NCI-H524 (cell line): ENCODE measurements at places on chromosomes 12 and 14.

GRCh38 chr14:94043756-94044475, 17.8 kb downstream of the OTUB2 start:
- no peak for DNase-seq

DNA sequence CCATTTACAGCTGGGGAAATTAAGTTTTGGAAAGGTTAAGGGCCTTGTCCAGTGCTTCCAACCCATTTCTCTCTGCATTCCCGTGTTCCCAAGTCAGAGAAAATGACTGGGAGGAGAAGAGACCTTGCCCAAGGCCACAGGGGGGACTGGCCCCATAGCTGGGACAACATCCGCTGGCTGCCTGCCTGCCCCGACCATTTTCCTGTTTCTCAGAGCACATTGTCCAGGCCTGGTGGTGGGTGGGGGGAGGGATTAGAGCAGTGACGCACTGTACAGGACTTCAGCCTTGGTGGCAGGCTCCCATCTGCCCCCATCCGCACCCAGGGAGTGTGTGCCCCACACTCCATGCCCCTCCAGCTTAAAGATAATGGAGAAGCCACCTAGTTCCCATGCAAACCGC, 27.7 kb downstream of the DIO3 start:
- DNase-seq, result no peak

- DNase-seq, result peak; percentile 27
These were observed 26.8 kb downstream of the DGLUCY start for GRCh38 chr14:91140672-91141071.

- DNase-seq, result no peak
These were observed 9.8 kb downstream of the KMT5A start for GRCh38 chr12:123393747-123394146.

GRCh38 chr12:25005376-25005775, 56.5 kb upstream of the BCAT1 start:
- DNase-seq, result no peak

DNA sequence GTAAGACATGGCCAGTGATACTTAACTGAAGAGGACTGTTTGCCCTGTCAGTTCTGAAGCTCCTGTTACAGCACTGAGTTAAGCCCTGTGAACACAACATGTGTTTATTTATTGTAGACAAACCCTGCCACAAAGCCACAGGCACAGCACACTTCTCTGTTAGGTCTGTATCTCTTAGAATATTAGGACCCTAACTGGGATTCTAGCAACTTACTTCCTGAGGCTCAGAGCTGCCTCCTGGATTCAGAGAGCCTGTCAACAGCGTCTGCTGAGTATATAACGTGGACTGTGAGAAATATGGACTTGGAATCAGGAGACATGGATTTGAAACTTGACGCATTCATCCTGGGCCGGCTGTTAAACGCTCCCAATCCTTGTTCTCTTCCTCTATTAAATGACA, 135.0 kb upstream of the HIF1A start:
- DNase-seq, result no peak

- DNase-seq, result no peak
These were observed 84.6 kb downstream of the TXNDC16 start for GRCh38 chr14:52467515-52468266.

- no peak for DNase-seq
These were observed 282 bp upstream of the IGFBP6 start for GRCh38 chr12:53097207-53097563.

GRCh38 chr14:101735453-101735852, 26.1 kb upstream of the PPP2R5C start:
- DNase-seq, result no peak

DNA sequence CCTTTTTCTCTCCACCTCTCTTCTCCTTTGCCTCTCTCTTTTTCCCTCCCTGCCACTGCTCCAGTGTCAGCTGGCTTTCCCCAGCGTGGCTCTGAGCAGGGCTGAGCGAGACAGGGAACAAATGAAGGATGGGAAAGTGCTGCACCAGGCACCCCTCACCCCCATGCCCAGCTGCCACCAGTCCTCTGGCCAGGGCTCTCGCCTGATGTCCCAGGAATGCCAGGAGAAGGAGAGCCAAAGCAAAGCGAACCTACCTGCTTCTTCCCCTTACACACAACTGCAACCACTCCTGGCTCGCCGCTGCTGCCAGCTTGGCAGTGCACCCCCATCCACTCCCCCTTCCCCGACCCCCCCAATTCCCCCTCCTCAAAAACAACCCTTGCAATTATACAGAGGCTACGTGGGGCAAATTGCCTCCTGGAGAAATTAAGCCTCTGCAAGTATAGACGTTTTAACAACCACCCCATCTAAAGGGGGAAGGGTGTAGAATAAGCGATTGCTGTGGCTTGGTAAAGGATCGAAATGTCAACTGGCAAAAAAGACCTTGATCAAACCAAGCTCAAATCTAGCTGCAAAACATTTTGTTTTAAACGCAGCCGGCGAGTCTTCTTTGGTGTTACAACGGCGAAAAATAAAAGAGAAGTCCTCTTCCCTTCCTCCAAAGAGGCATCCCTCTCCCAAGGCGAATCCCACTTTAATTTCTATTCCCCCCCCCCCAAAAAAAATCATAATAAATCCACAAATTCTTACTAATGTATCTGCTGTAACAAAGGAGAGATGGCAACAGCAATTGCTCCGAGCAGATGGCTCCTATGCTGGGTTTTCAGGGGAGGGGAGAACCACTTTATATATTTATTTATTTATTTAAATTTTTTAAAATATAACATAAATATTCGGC, 2.9 kb downstream of the BCL11B start:
- peak; percentile 51 for DNase-seq

GRCh38 chr12:97977870-97978405, 515.3 kb downstream of the RMST start:
- DNase-seq, result no peak

- DNase-seq, result no peak
These were observed 149.0 kb upstream of the RMST start for GRCh38 chr12:97313471-97314190.

GRCh38 chr14:95185033-95185766, 27.9 kb upstream of the DICER1 start:
- no peak for DNase-seq

- DNase-seq, result no peak
These were observed 76.0 kb downstream of the DENND5B start for GRCh38 chr12:31514912-31515311.

DNA sequence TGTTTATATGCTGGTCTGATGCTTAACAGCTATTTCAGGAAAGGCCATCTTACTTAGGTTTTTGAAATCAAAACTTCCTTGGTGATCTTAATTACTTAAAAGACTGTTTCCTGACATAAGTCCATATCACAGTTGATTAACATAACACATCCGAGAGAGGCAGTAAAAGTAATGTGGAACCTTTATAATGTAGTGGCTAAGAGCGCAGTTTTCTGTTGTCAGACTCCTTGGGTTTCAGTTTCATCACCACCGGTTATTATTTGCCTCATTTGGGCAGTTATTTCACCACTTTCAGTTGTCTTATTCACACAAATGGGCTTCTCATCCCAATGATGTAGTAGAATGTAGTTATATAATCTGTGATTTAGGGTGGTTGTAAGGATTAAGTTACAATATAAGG, 30.9 kb downstream of the TBC1D15 start:
- DNase-seq, result no peak

- DNase-seq, result no peak
These were observed 606.5 kb downstream of the GALC start for GRCh38 chr14:87386524-87386923.

DNA sequence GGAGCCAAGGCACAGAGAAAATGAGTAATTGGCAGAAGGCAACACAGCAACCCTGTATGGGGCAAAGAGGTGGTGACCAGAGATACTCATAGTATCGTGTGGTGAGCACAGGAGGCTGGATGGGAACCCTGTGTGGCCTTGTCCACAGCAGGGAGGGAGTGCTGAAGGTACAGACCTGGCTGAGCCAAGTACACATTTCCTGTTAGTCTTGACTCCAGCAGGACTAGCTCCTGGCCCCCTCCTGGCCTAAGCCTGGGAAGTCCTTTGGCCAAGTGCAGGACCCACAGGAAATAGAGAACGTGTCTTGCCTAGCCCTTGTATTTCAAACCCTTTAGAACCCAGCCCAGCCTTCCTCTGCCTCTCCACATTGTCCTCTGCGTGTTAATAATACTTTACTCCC, 289.8 kb upstream of the PWP1 start:
- DNase-seq, result no peak

- DNase-seq, result no peak
These were observed 26.6 kb upstream of the PTPRB start for GRCh38 chr12:70663838-70664237.

GRCh38 chr12:759628-760027, 7.2 kb downstream of the WNK1 start:
- DNase-seq, result no peak

DNA sequence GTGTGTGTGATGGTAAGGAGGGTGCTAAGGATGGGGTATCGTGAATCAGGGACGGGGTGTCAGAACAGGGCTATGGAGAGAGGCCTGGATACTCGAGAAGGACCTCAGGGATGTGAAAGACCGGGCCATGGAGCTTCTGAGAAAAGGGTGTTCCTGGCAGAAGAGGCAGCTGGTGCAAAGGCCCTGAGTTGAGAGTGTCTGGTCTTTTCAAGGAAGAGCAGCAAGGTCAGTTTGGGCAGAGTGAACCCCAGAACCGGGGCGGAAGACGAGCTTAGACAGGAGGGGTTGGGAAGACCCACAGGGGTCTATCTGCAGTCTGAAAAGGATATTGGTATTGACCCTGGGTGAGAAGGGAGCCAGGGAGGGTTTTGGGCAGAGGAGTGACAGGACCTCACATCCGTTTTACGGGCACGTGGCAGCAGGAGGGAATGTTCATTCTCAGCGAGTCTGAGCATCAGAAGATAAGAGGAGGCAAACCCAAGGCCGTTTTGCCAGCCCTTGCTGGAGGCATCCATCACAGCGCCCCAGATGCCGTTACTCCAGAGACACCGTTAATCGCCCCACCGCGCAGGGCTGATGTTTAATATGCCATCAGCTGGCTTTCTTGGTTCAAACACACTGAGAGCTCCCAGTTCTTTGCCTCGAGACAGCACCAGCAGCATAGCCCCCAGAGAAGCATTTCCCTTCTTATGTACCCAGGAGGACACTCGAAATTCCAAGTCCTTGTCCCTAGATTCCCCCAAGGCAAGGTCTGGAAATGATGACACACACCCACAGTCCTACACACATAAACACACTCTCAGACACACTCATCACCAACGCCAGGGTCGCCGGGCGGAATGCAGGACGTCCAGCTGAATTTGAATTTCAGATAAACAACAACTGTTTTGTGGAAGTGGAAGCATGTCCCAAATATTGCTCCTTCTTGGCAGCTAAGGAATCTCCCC, 41.4 kb upstream of the EML1 start:
- DNase-seq, result no peak
